ENCODE measurements at places on chromosomes 13 and 19.

GRCh38 chr13:37375724-37376123, 222.8 kb downstream of the POSTN start:
- no peak for DNase-seq

DNA sequence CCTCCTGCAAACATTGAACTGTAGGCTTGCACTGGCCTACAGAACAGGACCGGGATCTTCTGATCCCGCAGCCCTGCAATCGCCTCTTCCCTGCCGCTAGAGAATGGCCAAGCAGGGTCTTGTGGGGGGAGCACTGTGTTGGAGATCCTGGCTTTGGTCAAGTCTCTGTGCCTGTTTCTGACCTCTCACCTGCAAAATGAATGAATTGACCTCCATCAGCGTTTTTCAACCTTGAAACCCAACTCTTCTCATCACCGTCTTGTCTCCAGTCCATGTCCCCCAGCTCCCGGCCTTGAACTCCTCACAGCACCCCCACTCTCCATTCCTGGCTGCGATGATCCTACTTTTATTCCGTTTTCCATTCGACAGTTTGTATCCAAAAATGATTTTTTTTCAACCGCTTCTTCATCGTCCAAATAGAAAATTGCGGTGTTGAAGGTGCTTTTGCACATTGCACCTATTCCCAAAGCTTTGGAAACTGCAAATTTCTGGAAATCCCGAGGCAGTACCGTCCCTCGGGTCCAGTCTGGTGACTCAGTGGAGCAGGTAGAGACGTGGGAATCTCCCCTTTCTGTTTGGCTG, 2.0 kb downstream of the MYO9B start:
- no peak for DNase-seq

GRCh38 chr19:16161840-16162239, 11.5 kb downstream of the CIB3 start:
- peak; percentile 65 for DNase-seq

- no peak for DNase-seq
These were observed 58.7 kb downstream of the RNF17 start for GRCh38 chr13:24822640-24823039.

DNA sequence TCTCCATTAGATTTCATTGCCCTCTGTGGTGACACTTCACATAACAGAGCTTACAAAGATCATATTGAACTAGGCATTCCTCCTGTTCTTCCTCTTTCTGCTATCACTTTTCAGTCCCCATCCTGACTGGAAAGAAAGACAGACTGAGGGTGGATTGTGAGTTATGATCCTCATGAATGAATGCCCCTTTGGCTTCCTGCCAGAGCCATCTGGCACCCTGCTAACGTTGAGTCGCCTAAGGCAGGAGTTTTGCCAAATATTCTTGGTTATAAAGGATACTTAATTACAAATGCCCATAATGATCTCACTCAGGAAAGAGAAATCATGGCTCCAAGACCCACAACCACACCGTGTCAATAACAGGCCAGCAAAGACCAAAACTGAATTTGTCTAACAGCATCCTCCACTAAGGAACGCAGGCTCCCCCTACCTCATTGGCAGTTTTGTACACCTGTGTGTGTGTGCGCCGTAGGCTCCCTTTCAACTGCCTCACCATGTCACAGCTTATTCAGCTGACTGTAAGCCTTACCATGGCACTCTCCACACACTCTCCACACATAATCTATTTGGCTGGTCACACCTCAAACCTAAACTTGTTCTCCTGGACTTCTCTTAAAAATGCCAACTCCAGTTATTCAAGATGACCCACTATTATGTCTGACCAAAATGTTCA, 15.5 kb downstream of the ZNF211 start:
- DNase-seq = no peak

- DNase-seq = peak; percentile 95
These were observed at the start of gene ZNF329 for GRCh38 chr19:58150328-58150921. Gene ZNF329, minus strand, starts transcription at chr19:58150789. Its CDS starts 21,286 bp downstream, at chr19:58129503.

DNA sequence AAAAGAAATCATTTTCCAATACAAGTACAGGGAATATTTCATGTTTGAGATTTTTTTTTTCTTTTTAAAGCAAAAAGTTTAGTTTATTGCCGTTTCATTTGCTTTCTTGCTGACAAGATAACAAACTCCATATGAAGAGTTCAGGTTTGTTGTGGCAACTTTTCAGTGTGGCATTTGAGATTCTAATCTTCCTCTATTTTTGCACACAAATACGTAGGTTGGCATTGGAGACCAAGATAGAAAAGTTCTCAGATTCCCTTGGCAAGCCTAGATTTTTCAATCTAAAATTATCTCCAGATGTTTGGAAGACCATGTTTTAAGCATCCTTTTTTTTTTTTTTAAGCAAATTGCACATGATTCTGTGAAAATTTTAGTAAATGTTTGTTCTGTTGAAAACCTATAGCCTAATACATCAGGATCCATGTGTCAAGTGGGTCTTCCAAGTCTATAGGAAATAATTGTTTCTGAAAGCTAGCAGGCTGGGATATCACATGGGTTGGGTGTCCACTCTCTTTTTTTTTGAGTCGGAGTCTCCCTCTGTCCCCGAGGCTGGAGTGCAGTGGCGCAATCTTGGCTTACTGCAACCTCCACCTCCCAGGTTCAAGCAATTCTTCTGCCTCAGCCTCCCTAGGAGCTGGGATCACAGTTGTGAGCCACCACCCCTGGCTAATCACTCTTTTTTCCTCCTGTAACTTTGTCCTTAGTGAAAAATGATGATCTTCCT, 2.6 kb downstream of the GARRE1 start:
- no peak for DNase-seq

- DNase-seq = no peak
These were observed 147.3 kb upstream of the GPC6 start for GRCh38 chr13:93079294-93079693.

DNA sequence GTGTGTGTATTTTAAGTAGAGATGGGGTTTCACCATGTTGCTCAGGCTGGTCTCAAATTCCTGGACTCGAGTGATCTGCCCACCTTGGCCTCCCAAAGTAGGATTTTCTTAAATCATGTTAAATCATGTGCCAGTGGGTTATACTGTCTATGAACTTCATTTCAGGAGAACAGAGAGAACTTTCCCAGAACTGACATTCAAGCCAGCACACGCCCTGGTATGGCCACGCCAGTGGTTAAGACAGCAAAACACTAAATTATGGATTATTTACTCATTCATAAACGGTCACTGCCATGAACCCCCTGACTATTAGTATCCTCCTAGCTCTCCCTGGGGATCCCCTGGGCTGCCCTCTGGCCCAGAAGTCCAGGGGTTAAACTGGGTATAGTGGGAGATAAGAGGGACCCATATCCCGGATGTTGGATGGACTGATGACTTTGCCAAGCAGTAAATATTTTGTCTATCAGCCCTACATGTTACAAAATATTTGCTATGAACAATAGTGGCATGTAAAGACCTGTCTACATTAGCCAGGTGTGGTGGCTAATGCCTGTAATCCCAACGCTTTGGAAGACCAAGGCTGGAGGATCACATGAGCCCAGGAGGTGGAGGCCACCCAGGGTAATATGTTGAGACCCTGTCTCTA, 16.1 kb upstream of the STRN4 start:
- DNase-seq = no peak

DNA sequence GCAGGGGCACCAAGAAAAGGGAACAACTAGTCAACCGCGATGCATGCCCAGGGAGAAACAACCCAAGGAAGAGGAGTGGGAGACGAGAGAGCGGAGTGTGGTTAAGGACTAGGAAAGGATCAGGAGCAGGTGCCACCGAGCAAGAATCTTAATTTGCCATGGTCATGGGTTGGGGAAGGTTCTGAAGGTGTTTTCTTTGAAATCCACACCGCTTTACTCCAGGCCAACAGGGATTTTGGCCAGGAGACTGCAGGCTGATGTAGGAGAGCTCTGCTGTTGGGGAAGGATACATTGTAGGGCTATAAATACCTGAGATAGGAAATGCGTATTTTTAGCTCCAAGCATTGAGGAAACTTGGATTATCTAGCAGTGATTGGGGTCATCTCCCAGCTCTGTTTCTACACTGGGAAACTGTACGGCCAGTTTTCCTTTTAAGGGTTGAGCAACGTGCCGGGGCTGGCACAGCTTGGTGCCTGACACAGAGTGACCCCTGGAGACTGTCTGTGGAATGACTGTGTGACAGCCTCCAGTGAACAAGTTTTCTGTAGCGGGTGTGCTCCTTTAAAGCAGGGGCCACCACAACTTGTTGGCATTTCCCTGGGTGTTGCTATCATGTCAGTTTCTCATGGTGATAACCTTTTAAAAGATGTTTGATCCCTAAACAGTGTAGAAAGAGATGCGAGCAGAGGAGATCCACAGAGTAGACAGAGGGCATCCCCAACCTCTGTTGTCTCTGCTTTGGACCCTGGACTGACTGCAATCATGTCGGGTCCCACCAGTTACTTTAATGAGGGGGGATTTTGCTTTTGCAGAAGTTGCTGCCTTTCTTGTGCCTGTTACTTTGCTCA, 34.3 kb downstream of the ZNF536 start:
- DNase-seq = no peak

GRCh38 chr13:27295096-27295495, 24.5 kb downstream of the RASL11A start:
- DNase-seq = peak; percentile 29

- DNase-seq = no peak
These were observed 14.8 kb upstream of the LGALS13 start for GRCh38 chr19:39587496-39587895.

DNA sequence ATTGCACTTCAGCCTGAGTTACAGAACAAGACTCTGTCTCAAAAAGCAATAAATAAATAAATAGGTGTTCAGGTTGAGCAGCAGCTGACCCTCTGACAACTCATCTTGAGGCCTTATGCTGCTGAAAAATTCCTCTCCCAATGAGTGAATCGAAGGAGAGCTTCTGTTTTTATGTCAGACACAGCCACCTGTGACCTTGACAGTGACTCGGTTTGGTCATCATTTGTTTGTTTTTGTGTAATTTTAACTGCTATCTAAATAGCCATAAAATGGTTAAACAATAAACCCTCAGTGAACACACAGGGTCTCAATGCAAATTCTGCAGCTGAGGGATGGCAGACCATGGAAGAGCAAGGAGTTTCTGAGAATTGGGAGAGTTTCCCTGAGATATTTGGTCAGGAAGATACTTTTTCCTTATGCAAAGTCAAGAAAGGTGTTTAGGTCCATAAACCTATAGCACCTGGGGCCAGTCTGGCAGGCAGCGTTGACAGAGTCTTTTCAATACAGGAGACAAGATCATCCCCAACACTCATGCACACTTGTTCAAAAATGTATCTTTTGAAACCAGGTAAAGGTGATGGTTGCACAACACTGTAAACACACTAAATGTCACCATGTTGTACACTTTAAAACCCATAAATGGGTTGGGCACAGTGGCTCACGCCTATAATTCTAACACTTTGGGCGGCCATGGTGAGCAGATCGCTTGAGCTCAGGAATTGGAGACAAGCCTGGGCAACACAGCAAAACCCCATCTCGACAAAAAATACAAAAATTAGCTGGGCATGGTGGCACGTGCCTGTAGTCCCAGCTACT, 16.6 kb upstream of the SLC25A30 start:
- no peak for DNase-seq

- no peak for DNase-seq
These were observed 76.7 kb upstream of the ZNF43 start for GRCh38 chr19:21912654-21913053.

Data from activated CD4-positive, alpha-beta T cell treated with anti-CD3 and anti-CD28 coated beads for 48 hours (primary cell).